Pulmonary artery endothelial cell (primary cell): ENCODE measurements at places on chromosomes 13 and 19. TPM values are rescaled to one million over a fixed set of nuclear protein-coding genes. Genes with fewer than 3 reads are reported as not detected.

Gene CYP2A6
- not detected in 2 replicates for total RNA-seq

Gene RASGRP4
- not detected in 2 replicates for total RNA-seq

Gene LILRB5
- total RNA-seq, result not detected in 2 replicates

Gene AKAP8
- total RNA-seq, result 18.4 and 19.4 TPM in 2 replicates

Gene KIR3DL2
- not detected in 2 replicates for total RNA-seq

Gene KLK13
- total RNA-seq, result not detected in 2 replicates

Gene PNMA8B
- total RNA-seq, result 0.07 and 0.11 TPM in 2 replicates

Gene ZNF229
- 15.2 and 18.8 TPM in 2 replicates for total RNA-seq

Gene NDUFA3
- 20.7 and 22.5 TPM in 2 replicates for total RNA-seq

Gene GSX1
- not detected in 2 replicates for total RNA-seq

Gene DIAPH3
- 12.7 and 16.1 TPM in 2 replicates for total RNA-seq

Gene TYK2
- 96.9 and 143 TPM in 2 replicates for total RNA-seq

Gene LILRB4
- not detected in 2 replicates for total RNA-seq

Gene CD70
- not detected in 2 replicates for total RNA-seq

Gene AXL
- total RNA-seq, result 177 and 238 TPM in 2 replicates

Gene DNAJB1
- total RNA-seq, result 31.5 and 107 TPM in 2 replicates

Gene SBK2
- not detected in 2 replicates for total RNA-seq

Gene CLC
- not detected in 2 replicates for total RNA-seq

Gene TMEM147
- total RNA-seq, result 74.1 and 78.8 TPM in 2 replicates

Gene SPPL2B
- 20.0 and 22.5 TPM in 2 replicates for total RNA-seq

Gene ERICH6B
- not detected in 2 replicates for total RNA-seq

Gene CCDC70
- 0.07 TPM in 1 of 2 replicates, not detected in the other for total RNA-seq

Gene ZNF790
- total RNA-seq, result 6.7 and 10.1 TPM in 2 replicates

Gene F10
- 0.13 and 0.56 TPM in 2 replicates for total RNA-seq

Gene TTC9B
- total RNA-seq, result not detected in 2 replicates

Gene RINL
- 8.8 and 11.7 TPM in 2 replicates for total RNA-seq

Gene FCER2
- not detected in 2 replicates for total RNA-seq

Gene ZNF835
- total RNA-seq, result 0.07 and 0.78 TPM in 2 replicates

Gene KLK4
- not detected in 2 replicates for total RNA-seq

Gene MATK
- under 0.01 TPM in 1 of 2 replicates, not detected in the other for total RNA-seq

Gene RYR1
- total RNA-seq, result 0.26 TPM in 1 of 2 replicates, not detected in the other

Gene CEACAM4
- total RNA-seq, result not detected in 2 replicates

Gene NTN5
- total RNA-seq, result 0.07 TPM in 1 of 2 replicates, not detected in the other

Gene LGALS14
- not detected in 2 replicates for total RNA-seq

Gene HS6ST3
- total RNA-seq, result 0.46 and 1.9 TPM in 2 replicates
